PC-9 (cell line): ENCODE measurements at places on chromosomes 1 and 21. TPM values are rescaled to one million over a fixed set of nuclear protein-coding genes. Genes with fewer than 3 reads are reported as not detected.

DNA sequence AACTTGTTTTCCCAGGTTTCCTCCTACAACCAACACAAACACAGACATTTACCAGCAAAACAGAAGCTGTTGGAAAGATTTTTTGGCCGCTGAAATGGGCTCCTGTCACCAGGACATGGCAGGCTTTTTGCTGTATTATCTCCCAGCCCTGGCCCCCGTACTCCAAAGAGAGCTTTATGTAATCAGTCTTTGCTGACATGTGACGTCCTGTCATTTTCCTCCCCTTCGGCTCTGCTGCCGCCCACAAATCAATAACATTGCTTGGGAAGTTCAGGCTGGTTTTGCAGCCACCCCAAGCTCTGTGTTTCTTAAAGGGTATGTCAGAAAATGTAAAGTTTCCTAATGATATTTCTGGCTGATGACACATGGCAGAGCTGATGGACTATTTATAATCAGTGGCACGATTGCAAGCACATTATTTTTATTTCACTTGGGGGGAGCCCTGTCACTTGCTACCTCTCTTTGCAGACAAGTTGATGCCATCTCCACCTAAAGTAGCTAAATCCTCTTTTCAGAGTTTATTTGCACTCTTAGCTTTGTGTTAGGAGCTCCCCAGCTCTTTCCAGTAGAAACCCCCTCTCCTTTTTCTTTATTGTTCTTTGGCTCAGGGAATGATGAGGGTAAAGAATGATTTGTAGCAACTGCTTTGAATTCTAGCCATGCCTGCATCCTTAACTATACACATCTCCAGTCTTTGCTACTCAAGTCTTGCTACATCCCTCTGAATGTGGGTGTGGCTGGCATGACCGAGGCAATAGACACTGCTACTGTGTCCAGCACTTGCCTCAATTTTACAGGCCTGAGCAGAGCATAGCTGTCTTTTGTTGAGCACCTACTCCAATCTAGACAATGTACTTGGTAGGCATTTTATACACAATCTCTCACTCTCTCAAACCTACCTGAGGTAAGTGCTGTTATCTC, 67.3 kb downstream of the ELAVL4 start:
- DNase-seq, result no peak

DNA sequence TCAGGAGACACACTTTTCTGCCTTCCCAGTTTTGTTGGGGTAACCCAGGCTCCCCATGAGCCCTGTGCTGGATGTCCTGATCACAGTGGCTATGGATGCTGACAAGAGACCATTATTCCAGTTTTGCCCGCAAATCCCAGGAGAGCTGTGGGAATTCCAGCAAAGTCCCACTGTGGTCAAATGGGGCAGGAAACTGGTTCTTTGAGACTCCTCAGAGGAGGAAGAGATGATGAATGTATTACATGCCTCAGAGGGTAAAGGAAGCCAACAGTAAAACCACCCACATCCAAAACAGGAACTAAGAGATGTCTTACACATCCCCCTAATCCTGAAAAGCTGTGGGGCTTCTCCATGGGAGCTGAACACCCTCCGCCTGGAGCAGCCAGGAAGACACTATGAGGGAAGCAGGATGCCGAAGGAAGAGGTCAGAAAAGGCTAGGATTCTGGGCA, 12.8 kb upstream of the MPZL1 start:
- DNase-seq, result no peak

DNA sequence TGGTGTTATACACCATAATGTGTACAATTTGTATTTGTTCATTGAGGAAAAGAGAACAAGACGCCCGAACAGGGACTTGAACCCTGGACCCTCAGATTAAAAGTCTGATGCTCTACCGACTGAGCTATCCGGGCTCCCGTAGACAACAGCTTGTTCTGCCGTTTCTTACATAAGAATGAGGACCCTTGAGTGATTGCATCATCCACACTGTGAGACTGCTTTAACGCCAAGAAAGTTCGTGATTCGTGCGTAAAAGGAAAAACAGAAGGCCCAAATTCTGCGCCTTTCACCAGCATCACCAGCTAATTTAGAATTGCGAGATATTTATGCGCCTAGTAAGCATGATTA, 9.3 kb upstream of the MDM4 start:
- DNase-seq, result peak; percentile 87

GRCh38 chr1:168947041-168947440, 159.4 kb upstream of the ATP1B1 start:
- no peak for DNase-seq

GRCh38 chr1:202158810-202159533, 1.4 kb downstream of the PTPN7 start:
- no peak for DNase-seq

DNA sequence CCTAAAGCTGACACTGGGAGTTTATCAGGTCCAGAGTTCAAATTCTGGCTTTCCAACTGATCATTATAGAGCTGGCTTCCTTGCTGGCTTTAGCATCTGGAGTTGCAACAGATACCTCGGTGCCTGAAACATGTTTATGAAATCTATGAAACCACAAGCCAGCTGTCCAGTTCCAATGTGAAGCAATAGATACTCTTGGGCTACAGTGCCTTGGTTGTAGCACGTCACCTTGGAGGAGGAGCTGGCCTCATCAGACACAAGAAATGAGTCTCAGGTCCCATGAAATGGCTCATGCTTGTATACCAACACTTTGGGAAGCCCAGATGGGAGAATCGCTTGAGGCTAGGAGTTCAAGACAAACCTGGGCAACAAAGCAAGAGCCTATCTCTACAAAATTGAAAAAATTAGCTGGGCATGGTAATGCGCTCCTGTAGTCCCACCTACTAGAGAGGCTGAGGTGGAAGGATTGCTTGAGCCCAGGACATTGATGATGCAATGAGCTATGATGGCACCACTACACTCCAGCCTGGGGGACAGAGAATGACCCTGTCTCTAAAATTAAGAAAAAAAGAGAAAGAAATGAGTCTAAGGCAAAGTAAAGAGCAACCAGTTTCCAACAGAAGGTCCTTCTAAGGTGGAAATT, 132.5 kb upstream of the ZNF648 start:
- DNase-seq, result no peak

GRCh38 chr1:170354246-170354645, 177.7 kb upstream of the GORAB start:
- DNase-seq, result no peak

- no peak for DNase-seq
Observed at GRCh38 chr1:119721896-119722295, 10.2 kb downstream of the PHGDH start.

DNA sequence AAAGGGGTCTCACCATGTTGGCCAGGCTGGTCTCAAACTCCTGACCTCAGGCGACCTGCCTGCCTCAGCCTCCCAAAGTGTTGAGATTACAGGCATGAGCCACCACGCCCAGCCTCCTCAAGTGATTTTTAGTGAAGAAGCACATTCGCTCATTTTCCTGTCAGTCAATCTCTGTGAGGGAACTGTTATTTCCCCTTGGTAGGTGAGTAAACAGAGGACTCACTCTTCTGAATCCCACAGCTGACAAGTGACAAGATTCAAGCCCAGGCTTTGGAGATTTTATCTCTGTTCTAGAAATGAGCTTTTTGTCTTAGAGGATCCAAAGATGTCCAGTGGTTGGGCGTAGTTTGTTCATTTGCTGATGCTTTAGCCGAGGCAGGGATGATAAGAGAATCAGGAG, 43.9 kb upstream of the TACSTD2 start:
- peak; percentile 35 for DNase-seq

- DNase-seq, result no peak
Observed at GRCh38 chr1:33740040-33740744, 123.7 kb upstream of the HMGB4 start.

DNA sequence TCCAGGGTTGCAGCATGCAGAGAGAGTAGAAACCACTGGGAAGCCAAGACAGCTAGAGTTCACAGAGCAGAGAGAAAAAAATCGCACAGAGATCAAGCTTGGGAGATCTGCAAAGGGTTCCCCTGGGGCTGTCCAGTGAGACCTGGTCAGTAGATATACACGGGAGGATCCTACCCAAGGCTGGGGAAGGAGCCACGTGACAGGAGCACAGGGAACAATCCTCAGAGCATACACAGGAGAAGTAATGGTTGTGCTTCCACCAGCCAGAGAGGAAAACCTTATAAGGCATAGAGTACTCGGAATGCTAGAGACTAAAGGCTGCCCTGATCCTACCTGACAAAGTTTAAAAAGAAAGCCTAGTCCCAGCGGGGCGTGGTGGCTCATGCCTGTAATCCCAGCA, 53.9 kb downstream of the GABPA start:
- DNase-seq, result no peak

GRCh38 chr1:246292571-246292970, 214.5 kb downstream of the SMYD3 start:
- no peak for DNase-seq

The TCEA3 gene
- total RNA-seq, result 2.7 and 3.5 TPM in 2 replicates

The DNM3 gene
- 0.78 and 1.7 TPM in 2 replicates for total RNA-seq

The PGLYRP4 gene
- total RNA-seq, result not detected in 2 replicates

The UBXN10 gene
- 9.4 and 11.9 TPM in 2 replicates for total RNA-seq

The TCEANC2 gene
- 8.8 and 11.5 TPM in 2 replicates for total RNA-seq

The S1PR1 gene
- 0.15 and 0.68 TPM in 2 replicates for total RNA-seq
